Activated CD8-positive, alpha-beta memory T cell treated with anti-CD3 and anti-CD28 coated beads, Interleukin-2, amount 10 ng/mL, durations not matched to agents 7 days and 5 days (primary cell): ENCODE measurements at places on chromosomes 1 and 21.

- peaks cover 12% of the 10 kb centered on the region for H3K4me1 ChIP-seq
- no peaks in the 10 kb centered on the region for H3K36me3 ChIP-seq
- DNase-seq = no peak
- no peak overlapping the region for H3K4me3 ChIP-seq
Observed at GRCh38 chr1:39952359-39953110, 2.4 kb upstream of the MFSD2A start.

DNA sequence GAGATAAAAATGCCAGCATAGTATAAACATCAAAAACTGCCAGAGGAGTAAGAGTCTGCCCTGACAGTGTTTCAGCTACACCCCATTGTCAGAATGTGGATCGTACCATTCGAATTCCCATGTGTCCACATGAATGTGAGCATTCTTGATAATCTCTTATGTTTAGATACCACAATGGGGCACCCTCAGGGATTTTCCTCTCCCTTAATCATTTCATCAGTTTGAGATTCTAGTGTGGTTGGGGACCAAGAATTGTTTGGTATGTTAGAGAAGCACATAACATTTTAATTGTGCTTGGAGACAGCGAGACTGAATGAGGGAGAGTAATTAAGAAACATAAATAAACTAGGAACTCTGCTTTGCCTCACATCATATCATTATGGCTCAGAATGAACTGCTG is 120.2 kb downstream of the ZC3H11B start:
- no peaks in the 10 kb centered on the region for H3K4me1 ChIP-seq
- no peaks in the 10 kb centered on the region for H3K27me3 ChIP-seq

- no peak for DNase-seq
- H3K27me3 ChIP-seq = no peaks in the 10 kb centered on the region
- no peak overlapping the region for H3K4me3 ChIP-seq
Observed at GRCh38 chr1:70066711-70067110, 138.7 kb downstream of the LRRC40 start.

GRCh38 chr1:182286761-182287160 is 104.8 kb downstream of the GLUL start:
- H3K4me3 ChIP-seq = no peak overlapping the region
- no peaks in the 10 kb centered on the region for H3K36me3 ChIP-seq
- H3K27ac ChIP-seq = no peak overlapping the region
- H3K4me1 ChIP-seq = peaks cover 7% of the 10 kb centered on the region
- peaks cover 3% of the 10 kb centered on the region for H3K27me3 ChIP-seq
